Mucosa of descending colon (tissue), 3 donors: ENCODE measurements at places on chromosomes 7 and 10.

DNA sequence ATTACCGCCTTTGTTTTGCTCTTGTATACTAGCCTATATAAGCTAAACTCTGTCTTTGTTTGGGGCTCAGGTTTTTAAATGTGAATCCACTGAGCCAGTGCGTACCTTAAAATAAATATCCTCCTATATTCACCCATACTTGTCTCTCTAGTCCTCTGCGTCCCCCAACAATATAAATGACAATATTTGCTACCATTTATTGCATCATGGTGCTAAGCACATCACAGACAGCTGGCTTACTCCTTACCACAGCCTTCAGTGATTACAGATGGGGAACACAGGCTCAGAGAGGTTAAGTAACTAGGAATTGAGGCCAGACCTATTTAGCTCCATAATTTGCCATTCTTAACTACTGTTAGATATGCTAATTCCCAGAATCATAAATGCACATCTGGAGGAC lies 3.4 kb upstream of the ADCK2 start:
- DNase-seq: no peak

GRCh38 chr10:110758128-110758765 lies 113.5 kb upstream of the PDCD4 start:
- DNase-seq: peak; percentile 61

DNA sequence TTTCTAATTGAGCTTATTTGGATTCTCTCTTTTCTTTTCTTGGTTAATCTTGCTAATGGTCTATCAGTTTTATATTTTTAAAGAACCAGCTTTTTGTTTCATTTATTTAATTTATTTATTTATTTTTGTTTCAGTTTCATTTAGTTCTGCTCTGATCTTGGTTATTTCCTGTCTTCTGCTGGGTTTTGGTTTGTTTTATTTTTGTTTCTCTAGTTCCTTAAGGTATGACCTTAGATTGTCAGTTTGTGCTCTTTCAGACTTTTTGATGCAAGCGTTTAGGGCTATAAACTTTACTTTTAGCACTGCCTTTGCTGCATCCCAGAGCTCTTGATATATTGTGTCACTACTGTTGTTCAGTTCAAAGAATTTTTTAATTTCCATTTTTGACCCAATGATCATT lies 149.7 kb upstream of the SLC25A13 start:
- no peak for DNase-seq

GRCh38 chr7:135447748-135448147 lies 62.2 kb downstream of the CNOT4 start:
- peak; percentile 17 for DNase-seq

GRCh38 chr7:91031757-91032156 lies 232.5 kb upstream of the FZD1 start:
- DNase-seq: no peak

GRCh38 chr7:96088579-96088978 lies 233.3 kb downstream of the SLC25A13 start:
- DNase-seq: no peak

DNA sequence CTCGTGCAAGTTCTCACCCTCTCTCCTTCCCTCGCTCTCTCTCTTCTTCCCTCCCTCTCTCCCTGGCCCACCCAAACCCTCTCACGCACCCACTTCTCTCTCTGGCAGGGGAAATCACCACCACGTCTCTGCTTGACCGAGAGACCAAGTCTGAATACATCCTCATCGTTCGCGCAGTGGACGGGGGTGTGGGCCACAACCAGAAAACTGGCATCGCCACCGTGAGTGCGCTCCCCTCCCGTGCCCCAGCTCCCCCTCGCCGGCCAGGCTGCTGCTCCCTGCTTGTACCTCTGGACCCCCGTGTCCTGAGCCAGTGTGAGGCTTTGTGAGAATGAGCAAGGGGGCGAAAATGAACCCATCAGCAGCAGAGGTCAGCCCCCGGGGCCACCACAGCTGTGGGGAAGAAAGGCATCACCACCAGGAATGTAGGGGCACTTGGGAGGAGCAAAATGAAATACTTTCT lies 25.5 kb downstream of the C10orf105 start:
- no peak for DNase-seq

GRCh38 chr7:69681181-69681580 lies 82.9 kb downstream of the AUTS2 start:
- DNase-seq: no peak

- no peak for DNase-seq
These were observed 1290.3 kb upstream of the SORCS1 start for GRCh38 chr10:108454793-108455192.

DNA sequence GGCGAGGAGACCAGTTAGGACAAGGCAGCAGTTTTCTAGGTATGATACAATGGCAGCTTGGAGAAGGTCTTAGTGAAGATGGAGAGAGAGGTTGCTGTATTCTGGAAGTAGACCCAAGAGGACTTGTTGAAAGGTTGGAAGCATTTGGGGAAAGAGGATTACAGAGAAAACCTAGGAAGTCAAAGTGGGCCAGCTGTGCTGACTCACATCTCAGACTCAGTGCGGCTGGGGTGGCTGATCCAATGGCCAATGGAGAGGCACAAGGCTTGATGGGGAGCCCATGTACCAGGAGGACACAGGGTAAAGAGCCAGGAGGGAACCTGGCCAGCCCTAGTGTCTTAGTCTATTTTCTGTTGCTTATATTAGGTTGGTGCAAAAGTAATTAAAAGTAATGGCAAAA lies 194.5 kb upstream of the GALNT17 start:
- no peak for DNase-seq

GRCh38 chr7:102896585-102896984 lies 16.2 kb upstream of the LRRC17 start:
- no peak for DNase-seq

GRCh38 chr10:92742331-92743228 lies 52.8 kb downstream of the HHEX start:
- DNase-seq: no peak

GRCh38 chr7:153190986-153191385 lies 431.4 kb downstream of the ACTR3B start:
- no peak for DNase-seq

DNA sequence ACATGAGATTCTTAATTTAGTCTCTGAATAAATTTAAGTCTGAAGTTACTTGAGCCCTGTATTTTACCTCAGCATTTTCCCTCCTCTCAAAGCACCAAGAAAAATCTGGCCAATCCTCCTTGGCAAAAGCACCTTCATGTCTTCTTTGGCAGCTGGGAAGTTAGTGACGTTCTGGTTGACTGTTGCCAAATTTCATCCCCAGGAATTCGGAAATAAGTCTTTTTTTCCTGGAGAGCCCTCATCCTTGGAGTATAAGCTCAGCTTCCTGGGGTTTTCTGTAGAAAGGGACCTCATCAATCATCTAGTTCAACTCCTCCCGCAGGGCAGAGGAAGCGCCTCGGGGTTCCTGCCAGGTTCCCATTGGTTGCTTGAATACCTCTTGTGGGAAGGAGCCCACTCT lies 377.6 kb downstream of the PHTF2 start:
- DNase-seq: no peak

- DNase-seq: no peak
These were observed 276.9 kb downstream of the DNAJB6 start for GRCh38 chr7:157613575-157614322.

GRCh38 chr10:130427216-130427722 lies 291.1 kb downstream of the GLRX3 start:
- no peak for DNase-seq

DNA sequence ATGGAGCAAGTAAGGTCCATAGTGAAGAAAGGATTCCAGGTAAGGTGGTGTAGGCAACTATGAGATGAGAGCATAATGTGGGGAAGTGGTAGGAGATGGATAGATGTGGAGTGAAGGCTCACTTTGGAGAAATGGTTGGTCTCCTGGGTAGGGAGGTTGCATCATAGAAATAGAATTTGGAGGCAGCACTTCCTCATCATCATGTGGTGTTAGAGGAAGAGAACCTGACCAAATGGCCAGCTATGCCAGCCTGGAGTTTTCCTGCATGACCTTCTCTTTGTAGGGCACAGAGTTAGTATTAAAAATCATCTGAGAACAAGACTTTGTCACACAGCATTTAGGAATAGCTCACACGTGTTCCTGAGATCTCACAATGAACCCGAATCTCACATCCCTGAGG lies 126.7 kb upstream of the CXCL12 start:
- no peak for DNase-seq

- DNase-seq: peak; percentile 69
These were observed 24.1 kb downstream of the HIPK2 start for GRCh38 chr7:139753693-139754111.

GRCh38 chr7:140518370-140519006 lies 39.2 kb upstream of the MKRN1 start:
- DNase-seq: no peak

DNA sequence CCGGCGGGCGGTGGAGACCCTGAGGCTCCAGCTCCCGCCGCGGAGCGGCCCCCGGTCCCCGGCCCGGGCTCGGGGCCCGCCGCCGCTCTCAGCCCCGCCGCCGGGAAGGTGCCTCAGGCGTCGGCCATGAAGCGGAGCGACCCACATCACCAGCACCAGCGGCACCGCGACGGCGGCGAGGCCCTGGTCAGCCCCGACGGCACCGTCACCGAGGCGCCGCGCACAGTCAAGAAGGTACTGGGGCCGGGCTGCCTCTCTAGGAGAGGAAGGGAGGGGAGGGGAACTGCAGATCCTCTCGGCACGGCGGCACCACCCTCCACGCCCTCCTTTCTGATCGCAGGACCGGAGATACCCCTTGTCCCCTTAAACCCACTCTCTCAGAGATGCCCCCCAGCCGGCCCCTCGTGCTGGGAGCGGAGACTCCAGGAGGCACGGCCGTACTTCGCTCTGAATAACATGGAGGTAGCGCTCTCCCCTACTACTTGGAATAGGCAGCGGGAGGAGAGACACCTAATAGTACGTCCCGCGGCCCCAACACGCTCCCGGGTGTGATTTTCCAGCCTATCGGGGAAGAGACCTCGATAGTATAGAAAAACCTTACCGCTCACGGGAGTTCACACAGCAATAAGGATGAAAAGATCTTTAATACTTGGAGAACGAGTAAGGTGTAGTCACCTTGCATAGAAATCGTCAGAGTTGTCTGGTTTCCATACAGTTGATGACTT lies 538 bp downstream of the AHCYL2 start:
- peak; percentile 78 for DNase-seq

GRCh38 chr7:112104120-112104519 lies 102.1 kb downstream of the DOCK4 start:
- no peak for DNase-seq

GRCh38 chr10:103895411-103896186 lies 22.4 kb downstream of the STN1 start:
- DNase-seq: no peak

- DNase-seq: no peak
These were observed 13.7 kb downstream of the FFAR4 start for GRCh38 chr10:93579985-93580711.

GRCh38 chr10:96666741-96667140 lies 53.6 kb downstream of the PIK3AP1 start:
- no peak for DNase-seq

- no peak for DNase-seq
These were observed 31.5 kb downstream of the LMOD2 start for GRCh38 chr7:123687161-123687560.

- no peak for DNase-seq
These were observed 49.4 kb upstream of the EGFR start for GRCh38 chr7:54969208-54969967.

DNA sequence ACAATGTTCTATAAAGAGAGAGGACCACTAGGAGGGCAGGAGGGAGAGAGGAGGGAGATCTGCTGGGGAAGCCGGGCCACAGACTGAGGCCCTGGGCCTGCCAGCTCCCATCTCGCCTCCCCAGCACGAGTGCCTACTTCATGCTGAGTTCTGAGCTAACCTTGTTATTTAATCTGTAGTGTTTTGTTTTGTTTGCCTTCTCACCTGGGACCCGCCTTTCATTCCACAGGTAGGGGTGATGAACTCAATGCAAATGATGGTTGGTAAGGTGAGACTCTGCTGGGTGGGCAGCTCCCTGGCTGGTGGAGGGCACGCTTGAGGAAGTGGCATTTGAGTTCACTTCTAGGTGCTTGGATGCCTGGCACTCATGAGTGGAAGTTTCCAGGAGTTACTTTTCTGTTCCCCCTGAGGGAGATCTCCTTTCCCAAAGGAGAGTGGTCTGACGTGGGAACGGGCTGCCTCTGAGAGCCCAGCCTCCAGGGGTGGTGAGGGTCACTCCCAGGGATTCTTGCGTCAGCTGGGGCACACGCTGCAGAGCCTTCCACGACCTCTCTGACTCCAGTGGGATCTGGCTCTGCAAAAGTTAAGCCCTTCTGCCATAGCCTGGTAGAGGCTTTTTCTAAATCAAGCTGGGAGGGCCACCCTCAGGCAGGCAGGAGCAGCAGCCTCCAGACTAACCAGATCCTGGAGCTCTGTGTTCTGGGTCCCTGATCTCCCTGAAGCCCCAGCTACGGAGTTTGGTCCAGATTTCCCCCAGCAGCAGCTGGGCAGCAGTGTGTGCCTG lies 22.4 kb downstream of the UBTD1 start:
- no peak for DNase-seq

- DNase-seq: peak; percentile 34
These were observed 24.7 kb upstream of the ADCYAP1R1 start for GRCh38 chr7:31027161-31027965.

DNA sequence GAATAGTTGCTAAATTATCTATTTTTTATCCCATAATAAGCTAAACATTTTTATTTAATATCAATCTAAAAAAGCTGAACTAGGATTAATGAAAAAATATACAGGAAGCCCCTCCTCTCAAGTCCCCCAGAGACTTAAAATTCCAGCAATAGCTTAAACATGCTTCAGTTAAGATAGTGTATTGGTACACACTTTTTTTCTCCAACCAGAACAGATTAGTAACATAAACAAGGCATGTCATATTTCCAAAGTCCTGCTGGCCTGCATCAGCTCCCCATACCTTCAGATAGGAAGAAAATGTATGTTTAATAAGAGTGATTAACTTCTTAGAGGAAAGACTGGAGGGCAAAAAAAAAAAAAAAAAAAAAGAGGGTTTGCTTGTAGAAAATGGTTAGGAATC lies 7.1 kb downstream of the TBX20 start:
- no peak for DNase-seq

DNA sequence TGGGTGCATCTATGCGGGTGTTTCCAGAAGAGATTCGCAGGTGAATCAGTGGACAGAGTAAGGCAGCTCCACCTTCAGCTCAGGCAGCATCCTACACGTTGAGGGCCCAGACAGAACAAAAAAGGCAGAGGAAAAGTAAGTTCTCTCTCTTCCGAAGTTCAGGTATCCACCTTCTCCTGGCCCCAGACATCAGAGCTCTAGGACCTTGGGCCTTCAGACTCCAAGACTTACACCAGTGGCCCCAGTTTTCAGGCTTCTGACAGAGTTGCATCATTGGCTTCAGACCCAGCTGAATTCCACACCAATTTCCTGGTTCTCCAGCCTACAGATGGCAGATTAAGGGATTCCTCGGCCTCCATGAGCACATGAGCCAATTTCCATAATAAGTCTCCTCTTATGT lies 102.2 kb upstream of the GPR26 start:
- no peak for DNase-seq
